ENCODE measurements at places on chromosomes 11 and 22. TPM values are rescaled to one million over a fixed set of nuclear protein-coding genes. Genes with fewer than 3 reads are reported as not detected.

DNA sequence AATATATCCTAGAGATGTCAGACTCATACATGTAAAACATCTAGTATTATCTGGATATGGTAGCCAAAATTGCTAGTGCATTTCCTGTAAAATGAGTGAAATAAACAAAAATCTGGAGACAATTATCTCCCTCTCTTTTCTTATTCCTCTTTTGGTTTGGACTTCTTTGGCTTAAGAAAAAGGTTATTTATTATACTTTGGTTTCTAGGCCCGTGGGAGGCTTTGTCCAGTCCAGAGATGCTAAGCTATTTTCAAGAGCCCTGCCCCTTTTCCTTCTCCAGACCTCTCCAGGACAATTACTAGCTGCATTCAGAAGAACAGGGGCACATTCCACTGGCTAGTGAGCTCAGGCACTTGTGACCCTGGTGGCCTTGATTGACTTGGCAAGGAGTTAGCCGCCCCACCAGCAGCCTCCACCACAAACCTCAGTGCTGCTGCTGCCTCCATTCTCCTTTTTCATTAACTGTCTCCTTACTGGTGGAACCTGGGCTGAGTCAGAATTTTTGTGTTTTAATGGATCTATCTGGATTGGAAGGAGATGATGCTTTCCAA lies 747.3 kb upstream of the TENM4 start:
- no peaks in the 10 kb centered on the region for H3K4me1 ChIP-seq
- DNase-seq = no peak
- no peak overlapping the region for H3K27ac ChIP-seq
- no peaks in the 10 kb centered on the region for H3K27me3 ChIP-seq

DNA sequence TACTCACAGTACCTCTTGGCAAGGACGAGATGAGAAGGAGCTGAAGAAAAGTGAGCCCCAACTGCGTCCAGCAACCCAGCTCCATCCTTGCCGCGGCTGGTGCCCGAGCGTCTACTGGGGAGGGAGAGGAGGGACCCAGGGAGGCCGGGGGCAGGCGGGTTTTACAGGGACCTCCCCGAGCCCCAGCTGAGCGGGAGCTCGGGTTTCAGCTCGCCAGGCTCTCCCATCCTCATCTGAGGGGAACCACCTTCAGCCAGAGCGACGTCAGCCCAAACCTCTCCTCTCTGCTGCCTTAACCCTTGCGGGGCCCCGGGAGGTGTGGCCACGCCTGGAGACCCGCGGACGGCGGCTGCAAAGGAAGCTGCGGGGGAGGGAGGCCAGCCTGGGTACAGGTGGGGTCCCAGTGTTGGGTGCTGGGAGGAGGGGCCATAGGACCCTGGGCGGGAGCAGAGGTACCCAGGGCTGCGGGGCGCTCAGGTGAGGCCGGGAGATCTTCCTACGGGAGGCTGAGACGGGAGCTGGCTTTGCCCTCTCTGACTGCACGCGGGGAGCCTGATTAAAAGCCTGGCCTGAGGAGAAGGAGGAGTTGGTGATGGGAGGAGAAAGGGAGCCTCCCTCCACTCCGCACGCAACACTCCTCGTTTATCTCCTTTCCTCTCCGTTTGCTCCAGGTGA lies at the start of gene PAMR1:
Gene PAMR1, minus strand, starts transcription at position 116 of the 675 bp plus-strand sequence. Its CDS starts 31 bp downstream, at position 85.
- peaks cover 34% of the 10 kb centered on the region for H3K27me3 ChIP-seq
- no peak for DNase-seq
- no peak within 1 kb of the TSS for H3K4me3 ChIP-seq
- H3K27ac ChIP-seq = no peak within 1 kb of the TSS

HBD gene
- not detected for total RNA-seq

DNA sequence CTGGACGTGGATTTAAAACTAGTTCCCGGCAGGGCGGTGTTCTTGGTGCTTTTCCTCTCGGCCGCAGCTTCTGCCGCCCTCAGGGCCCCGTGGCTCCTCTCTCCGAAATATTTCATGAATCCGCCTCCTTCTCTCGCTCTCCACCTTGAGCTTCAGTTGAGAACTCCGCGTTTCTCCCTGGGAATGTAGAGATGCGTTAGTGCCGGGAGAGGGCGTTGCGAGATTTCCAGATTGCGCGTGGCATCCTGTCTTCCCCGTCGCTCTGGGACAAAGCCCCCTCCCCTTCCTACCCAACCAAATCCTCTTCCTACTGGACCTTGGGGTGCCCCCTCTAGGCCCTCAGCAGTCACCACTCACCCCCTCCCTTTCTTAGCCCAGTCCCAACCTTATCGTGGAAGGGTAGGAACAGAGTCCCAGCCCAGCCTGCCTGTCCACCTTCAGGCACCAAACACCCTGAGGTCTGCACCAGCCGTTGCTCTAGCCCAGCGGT lies 15.5 kb upstream of the RAC2 start:
- H3K36me3 ChIP-seq = no peaks in the 10 kb centered on the region
- H3K27me3 ChIP-seq = no peaks in the 10 kb centered on the region
- peak overlapping the region; percentile 3 for H3K27ac ChIP-seq
- H3K4me3 ChIP-seq = peak overlapping the region; percentile 35
- H3K4me1 ChIP-seq = peaks cover 29% of the 10 kb centered on the region

DNA sequence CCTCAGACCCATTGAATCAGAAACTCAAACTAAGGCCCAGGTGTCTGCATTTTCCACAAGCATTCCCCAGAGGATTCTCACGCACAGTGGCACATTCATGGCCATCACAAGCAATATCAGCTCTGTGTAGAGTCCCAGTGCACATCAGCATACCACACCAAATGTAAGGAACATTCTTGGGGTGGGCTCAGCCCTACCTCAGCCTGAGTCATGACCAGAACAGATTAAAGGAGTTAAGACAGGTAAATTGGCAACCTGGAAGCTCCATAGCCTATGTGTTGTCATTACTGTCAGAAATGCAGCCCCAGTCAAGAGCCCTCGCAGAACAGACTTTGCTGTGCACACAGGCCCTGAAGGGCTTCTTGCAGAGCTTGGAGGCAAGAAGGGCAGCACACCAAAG lies 53.1 kb downstream of the OPCML start:
- no peaks in the 10 kb centered on the region for H3K4me1 ChIP-seq
- no peaks in the 10 kb centered on the region for H3K27me3 ChIP-seq
- H3K36me3 ChIP-seq = no peaks in the 10 kb centered on the region
- no peak overlapping the region for H3K4me3 ChIP-seq

GRCh38 chr11:45262900-45263299 lies 23.2 kb downstream of the SYT13 start:
- H3K27me3 ChIP-seq = no peaks in the 10 kb centered on the region
- no peak for DNase-seq
- no peak overlapping the region for H3K4me3 ChIP-seq

HSPA8 gene
- total RNA-seq = 1,301 TPM

DNA sequence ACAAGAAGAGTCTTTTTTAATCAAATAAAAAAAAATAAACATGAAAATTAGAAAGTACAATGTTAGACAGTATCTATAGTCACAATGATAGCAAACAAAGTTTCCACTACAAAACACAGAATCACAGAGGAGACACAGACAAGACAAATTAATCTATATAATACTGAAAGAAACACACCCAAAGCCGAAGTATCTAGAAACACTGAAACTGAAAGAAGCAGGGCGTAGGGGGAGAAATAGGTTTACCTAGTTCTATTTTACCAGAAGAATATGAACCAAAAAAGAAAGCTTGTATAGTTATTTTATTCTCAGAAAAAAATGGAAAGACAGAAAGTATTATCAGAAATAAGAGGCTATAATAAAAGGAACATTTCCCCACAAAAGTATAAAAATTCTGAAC lies 27.1 kb upstream of the NUP50 start:
- H3K4me3 ChIP-seq = no peak overlapping the region
- H3K27ac ChIP-seq = no peak overlapping the region
- no peaks in the 10 kb centered on the region for H3K27me3 ChIP-seq
- H3K36me3 ChIP-seq = 0 out of 2 replicates have a peak, but pooled peaks cover 2% of the 10 kb centered on the region

Measured in HCT116 (cell line).